H4 (cell line): ENCODE measurements at places on chromosomes 6 and 20. TPM values are rescaled to one million over a fixed set of nuclear protein-coding genes. Genes with fewer than 3 reads are reported as not detected.

The FAM229B gene
- 6.6 and 14.1 TPM in 2 replicates for total RNA-seq

The FAM217A gene
- not detected in 2 replicates for total RNA-seq

The IRF4 gene
- total RNA-seq = not detected in 2 replicates

The CMTR1 gene
- total RNA-seq = 22.4 and 22.6 TPM in 2 replicates

The PLN gene
- 0.60 TPM in 1 of 2 replicates, not detected in the other for total RNA-seq

The THBS2 gene
- 0.19 and 0.21 TPM in 2 replicates for total RNA-seq
